ENCODE measurements at places on chromosomes 5 and 9. TPM values are rescaled to one million over a fixed set of nuclear protein-coding genes. Genes with fewer than 3 reads are reported as not detected.

The DIPK1B gene
- total RNA-seq: 0.08 TPM

The DAPK1 gene
- 1.0 TPM for total RNA-seq

The WNK2 gene
- total RNA-seq: not detected

The LRRC19 gene
- not detected for total RNA-seq

Data from hair follicular keratinocyte (primary cell).